ENCODE measurements at places on chromosomes 6 and 20.

DNA sequence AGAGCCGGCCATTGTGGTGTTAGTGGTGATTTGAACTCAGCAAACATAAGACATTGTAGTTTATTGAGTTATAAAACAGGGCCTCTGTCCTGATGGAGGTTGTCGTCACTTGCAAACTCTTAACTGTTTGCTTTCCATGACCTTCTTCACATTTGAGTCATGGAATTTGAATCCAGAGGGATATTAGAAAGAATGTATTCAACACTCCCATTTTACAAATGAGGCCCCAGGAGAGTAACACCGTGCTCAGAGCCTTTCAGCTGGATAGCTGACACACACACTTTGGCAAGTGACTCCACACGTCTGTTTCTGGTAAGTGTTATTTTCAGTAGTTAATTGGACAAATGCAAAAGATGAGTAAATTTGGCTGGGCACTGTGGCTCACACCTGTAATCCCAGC lies 72.4 kb upstream of the XRN2 start:
- no peak overlapping the region for H3K27ac ChIP-seq
- no peaks in the 10 kb centered on the region for H3K4me1 ChIP-seq
- peaks cover 1% of the 10 kb centered on the region for H3K36me3 ChIP-seq
- no peak for DNase-seq
- peaks cover 12% of the 10 kb centered on the region for H3K27me3 ChIP-seq
- H3K4me3 ChIP-seq, result no peak overlapping the region

GRCh38 chr6:108872141-108872557 lies 23.9 kb downstream of the ARMC2 start:
- no peak for DNase-seq
- H3K27ac ChIP-seq, result no peak overlapping the region
- no peak overlapping the region for H3K4me3 ChIP-seq
- H3K4me1 ChIP-seq, result no peaks in the 10 kb centered on the region

DNA sequence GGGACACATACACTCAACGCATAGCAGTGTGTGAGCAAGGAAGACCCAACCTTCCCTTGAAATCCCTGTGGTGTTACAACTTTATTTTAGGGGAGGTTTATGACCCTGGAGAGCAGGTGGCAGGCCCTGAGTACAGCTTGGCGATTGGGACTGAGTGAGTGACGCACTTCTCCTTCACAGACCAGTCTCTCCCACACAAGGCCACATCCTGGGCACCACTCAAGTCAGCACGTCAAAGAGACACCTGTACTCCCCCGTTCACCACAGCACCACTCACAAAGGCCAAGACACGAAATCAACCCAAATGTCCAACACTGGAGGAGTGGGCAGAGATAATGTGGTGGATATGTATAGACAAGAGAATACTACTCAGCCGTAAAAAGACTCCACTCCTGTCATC lies 57.0 kb upstream of the FRMD1 start:
- H3K36me3 ChIP-seq, result no peaks in the 10 kb centered on the region
- H3K27me3 ChIP-seq, result peaks cover 40% of the 10 kb centered on the region
- DNase-seq, result peak; percentile 3
- H3K4me1 ChIP-seq, result peaks cover 32% of the 10 kb centered on the region
- H3K4me3 ChIP-seq, result no peak overlapping the region

GRCh38 chr6:63188828-63189227 lies 22.4 kb upstream of the FKBP1C start:
- no peak for DNase-seq
- H3K27ac ChIP-seq, result no peak overlapping the region
- no peaks in the 10 kb centered on the region for H3K27me3 ChIP-seq
- no peaks in the 10 kb centered on the region for H3K36me3 ChIP-seq
- no peak overlapping the region for H3K4me3 ChIP-seq
- H3K4me1 ChIP-seq, result no peaks in the 10 kb centered on the region

DNA sequence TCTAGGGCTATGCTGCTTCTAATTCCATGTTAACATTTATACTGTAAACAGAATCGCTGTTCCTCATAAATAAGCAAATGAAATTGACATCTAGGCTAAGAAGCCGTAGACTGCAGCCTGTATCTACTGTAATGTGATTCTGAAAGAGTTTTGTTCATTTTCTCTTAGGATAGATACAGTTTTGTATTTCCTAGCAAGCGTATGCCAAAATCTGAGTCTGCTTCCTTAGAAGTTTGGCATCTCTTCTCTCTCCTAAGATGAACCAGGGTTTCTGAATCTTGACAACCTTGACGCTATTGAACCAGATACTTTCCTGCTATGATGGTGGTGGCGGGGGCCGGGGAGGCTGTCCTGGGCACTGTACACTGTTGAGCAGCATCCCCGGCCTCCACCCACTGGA lies 198.0 kb downstream of the TSHZ2 start:
- no peak overlapping the region for H3K27ac ChIP-seq
- H3K4me3 ChIP-seq, result no peak overlapping the region
- H3K27me3 ChIP-seq, result no peaks in the 10 kb centered on the region
- no peaks in the 10 kb centered on the region for H3K4me1 ChIP-seq

DNA sequence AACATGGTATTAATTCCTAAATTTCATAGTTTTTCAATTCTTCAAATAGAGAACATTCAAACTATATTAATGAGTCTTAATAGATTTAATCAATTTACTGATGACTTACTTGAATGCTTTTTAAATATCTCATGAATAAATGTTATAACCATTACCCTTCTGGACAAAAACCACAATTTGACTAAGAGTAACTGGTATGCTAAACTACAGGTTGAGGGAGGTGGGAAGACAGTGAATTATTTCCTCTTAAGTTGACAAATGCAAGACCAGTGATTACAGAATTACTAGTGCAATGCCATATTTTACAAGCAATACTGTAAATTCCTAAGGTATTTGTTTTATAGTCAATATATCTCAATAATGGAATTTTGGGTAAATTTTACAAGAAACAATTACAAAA lies 65.1 kb downstream of the REV3L start:
- H3K27me3 ChIP-seq, result no peaks in the 10 kb centered on the region
- H3K4me3 ChIP-seq, result no peak overlapping the region
- no peak for DNase-seq
- peaks cover 2% of the 10 kb centered on the region for H3K36me3 ChIP-seq

DNA sequence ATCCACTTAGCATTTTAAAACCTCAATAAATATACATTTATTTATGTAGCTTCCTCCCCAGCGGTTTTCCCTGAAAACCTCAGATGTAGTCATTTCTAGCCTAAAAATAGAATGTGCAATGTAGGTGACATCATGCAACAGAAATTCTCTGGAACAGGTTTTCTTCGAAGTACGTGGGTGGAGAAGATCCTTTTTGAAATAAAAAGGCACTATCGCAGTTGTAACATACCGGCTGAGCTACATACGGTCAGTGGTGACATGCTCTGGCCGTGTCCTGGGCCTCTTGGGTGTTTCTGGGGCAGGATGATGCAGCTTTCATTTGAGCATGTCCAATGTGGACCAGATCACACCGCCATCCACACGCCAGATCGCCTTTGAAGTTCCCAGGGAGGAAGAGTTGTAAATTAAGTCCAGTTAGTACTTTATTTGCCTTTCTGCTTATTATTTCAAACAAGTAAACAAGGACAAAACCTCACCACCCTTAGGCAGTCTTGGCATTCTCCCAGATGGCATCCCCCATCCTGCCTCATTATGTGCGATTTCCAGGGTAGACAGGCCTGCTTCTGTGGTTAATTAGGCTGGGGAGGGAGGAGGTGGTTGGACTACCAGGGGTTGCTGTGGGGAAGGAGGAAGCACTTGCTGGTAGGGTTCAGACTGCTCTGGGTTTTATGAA lies 109.5 kb upstream of the CLDN20 start:
- no peak overlapping the region for H3K4me3 ChIP-seq
- DNase-seq, result no peak
- H3K4me1 ChIP-seq, result no peaks in the 10 kb centered on the region
- no peaks in the 10 kb centered on the region for H3K36me3 ChIP-seq
- H3K27ac ChIP-seq, result no peak overlapping the region
- H3K27me3 ChIP-seq, result peaks cover 5% of the 10 kb centered on the region

DNA sequence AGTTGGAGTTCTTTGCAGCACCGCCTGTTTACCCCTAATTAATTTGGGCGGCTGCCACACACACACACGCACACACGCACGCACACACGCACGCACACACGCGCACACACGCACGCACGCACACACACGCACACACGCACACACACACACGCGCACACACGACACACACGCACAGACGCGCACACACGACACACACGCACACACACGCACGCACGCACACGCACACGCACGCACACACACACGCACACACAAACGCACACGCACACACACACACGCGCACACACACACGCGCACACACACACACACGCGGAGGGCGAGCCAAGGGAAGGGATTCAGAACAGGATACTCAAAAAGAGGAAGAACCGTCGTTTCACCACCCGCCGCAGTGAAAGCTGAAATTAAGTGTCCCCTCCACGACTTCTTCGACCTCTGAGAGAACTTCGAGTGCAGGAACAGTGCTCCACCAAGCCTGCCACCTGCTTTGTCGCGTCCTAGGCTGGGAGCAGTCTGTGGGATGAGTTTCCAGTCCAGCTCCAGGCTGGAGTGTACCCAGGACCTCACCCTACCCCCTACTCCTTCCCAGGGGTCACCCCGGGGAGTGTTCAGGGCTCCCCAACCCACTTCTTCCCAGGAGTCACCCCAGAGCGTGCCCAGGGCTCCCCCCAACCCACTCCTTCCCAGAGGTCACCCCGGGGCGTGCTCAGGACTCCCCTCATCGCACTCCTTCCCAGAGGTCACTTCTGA lies 1.1 kb downstream of the RNASET2 start:
- peaks cover 10% of the 10 kb centered on the region for H3K36me3 ChIP-seq
- no peak for DNase-seq
- H3K4me3 ChIP-seq, result peak overlapping the region; percentile 74
- peaks cover 7% of the 10 kb centered on the region for H3K4me1 ChIP-seq
- peak overlapping the region; percentile 92 for H3K27ac ChIP-seq
- peaks cover 25% of the 10 kb centered on the region for H3K27me3 ChIP-seq

DNA sequence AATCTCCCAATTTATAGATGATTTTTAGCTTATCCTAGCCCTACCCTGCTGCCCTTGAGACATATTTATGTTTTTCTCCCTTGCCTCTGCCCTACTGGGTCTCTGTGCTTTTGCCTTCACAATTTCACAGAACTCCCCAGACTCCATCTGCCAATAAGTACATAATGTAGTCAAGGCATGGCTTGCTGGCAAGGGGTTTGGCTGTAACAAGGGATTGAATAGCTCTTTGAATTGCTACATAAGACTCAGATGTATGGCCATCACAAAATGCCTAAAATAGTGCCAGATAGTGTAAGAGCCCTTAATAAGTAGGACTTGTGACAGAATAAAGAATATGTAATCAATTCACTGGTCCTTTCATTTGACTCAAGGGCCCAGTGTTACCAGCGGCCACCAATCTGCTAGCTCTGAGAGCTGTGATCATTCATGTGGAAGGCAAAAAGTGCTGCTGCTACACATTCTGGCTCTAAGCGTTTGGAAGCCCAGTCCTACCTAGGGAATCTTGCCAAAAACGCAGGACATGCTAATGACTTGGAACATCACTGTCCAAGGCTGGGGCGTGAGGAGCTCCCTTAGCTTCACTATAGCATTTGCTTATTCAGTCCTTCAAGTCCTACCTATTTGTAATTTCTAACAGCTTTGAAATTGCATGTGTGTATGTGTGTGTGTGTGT lies 20.5 kb downstream of the CLVS2 start:
- H3K27me3 ChIP-seq, result no peaks in the 10 kb centered on the region
- no peak overlapping the region for H3K4me3 ChIP-seq
- no peak for DNase-seq
- H3K36me3 ChIP-seq, result no peaks in the 10 kb centered on the region

DNA sequence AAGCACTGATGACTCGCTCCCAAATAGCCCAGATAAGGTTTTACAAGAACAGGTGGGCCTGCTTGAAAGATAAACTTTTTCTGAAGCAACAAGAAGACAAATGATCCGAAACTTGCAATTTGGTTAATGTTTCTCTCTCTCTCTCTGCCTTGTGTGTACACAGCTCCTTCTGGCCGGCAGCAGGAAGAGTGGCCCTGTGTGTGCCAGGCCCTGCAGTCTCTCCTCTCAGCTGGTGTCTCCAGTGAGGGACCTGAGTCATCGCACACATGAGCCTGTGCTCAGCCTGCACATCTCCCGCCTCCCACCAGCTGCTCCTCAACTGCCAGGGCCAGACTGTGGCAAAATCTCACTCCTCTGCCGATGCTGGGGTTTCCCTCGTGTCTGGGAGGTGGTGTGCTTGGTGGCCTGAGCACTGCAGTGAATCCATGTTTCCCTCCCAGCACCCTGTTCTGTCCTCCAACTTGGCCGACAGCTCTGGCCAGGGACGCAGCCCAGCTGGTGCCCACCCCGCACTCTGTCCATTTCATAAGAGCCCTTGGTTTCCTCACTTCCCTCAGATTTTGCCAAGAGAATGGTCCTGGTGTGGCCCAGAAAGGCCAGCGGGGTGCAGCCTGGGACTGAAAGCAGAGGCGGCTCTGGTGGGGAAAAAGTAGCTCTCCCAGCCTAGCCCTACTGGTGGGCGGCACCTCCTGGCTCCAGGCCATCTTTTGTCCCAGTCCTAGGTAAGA lies 49.4 kb downstream of the ERMARD start:
- peaks cover 81% of the 10 kb centered on the region for H3K4me1 ChIP-seq
- no peaks in the 10 kb centered on the region for H3K27me3 ChIP-seq
- peak; percentile 43 for DNase-seq
- peaks cover 6% of the 10 kb centered on the region for H3K36me3 ChIP-seq

DNA sequence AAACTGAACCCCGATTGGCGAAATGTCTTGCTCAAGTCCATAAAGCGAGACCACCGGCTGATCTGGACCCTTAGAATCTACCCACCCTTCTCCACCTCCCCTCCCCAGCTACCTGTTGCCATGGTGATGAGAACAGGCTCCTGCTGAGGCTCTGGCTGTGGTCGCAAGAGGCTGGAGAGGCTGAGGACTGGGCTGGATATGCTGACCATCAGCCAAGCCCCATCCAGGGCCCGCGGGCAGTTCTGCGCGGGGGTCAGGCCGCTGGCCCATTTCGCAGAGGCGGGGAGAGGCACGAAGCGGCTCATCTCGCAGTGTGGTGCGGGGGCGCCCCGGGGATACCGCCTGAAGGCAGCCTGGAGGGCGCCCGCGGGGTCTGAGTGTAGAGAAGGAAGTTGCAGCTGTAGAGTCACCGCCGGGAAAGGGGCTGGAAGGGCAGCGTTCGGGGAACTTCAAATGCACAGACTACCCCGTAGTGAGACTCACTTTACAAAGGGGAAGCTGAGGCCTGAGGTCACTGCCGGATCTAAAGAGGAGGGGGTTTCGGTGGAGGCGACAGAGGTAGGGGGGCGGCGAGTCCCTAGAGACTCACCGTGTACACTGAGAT lies 671 bp downstream of the TAPBP start:
- H3K36me3 ChIP-seq, result peaks cover 11% of the 10 kb centered on the region
- H3K4me3 ChIP-seq, result peak overlapping the region; percentile 85

DNA sequence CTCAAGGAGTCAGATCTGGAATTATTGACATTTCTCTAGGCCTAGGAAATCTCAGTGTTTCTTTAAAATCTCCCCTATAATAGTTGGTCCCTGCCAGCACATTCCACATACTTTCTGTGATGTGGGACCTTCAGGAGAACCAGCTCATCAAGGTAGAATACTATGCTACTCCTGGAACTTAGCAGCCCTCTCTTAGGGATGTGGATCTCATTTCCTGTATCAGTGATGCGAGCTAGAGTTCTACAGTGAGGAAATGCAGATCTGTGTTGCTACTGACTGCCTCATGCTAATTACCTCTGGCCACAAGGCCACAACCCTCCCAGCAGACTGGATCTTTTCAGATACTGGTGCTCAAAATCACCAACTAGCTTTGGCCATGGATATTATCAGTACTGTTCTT lies 193.8 kb downstream of the CLVS2 start:
- no peak overlapping the region for H3K27ac ChIP-seq
- DNase-seq, result no peak
- no peak overlapping the region for H3K4me3 ChIP-seq
- H3K4me1 ChIP-seq, result peaks cover 4% of the 10 kb centered on the region

Measured in progenitor cell of endocrine pancreas (in vitro differentiated cells).